ENCODE measurements at places on chromosomes 16 and 17. TPM values are rescaled to one million over a fixed set of nuclear protein-coding genes. Genes with fewer than 3 reads are reported as not detected.

The TBC1D3L gene
- 35.8 TPM for total RNA-seq

The PITPNC1 gene
- 68.4 TPM for total RNA-seq

The SECTM1 gene
- total RNA-seq = 5.3 TPM

The CNTNAP4 gene
- total RNA-seq = not detected

The CA7 gene
- total RNA-seq = not detected

The TMC7 gene
- total RNA-seq = not detected

The TNFRSF13B gene
- total RNA-seq = not detected

The NTN1 gene
- not detected for total RNA-seq

- H3K4me3 ChIP-seq = no peak overlapping the region
- H3K27me3 ChIP-seq = no peaks in the 10 kb centered on the region
- no peaks in the 10 kb centered on the region for H3K36me3 ChIP-seq
- no peak for DNase-seq
- no peaks in the 10 kb centered on the region for H3K4me1 ChIP-seq
Observed at GRCh38 chr16:49049191-49049590, 232.4 kb downstream of the CBLN1 start.

DNA sequence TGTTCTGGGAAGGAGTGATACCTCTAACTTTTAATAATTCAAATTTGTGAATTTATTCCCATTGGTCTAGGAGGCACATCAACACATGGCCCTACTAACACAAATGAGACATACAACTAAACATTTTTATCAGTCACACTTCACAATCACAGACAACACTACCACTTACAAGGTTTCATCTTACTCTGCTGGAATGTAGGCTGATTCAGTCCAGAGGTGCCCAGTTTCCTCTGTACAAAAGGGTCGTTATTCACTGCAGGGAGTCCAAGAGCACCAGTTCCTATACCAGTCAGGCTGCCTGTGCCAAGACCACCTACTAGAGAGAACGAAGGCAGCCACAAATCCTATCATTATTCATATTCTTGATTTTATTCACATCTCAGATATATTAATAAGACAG, 41.4 kb downstream of the SETD6 start:
- H3K27me3 ChIP-seq = no peaks in the 10 kb centered on the region
- no peak overlapping the region for H3K27ac ChIP-seq
- peaks cover 66% of the 10 kb centered on the region for H3K36me3 ChIP-seq
- no peaks in the 10 kb centered on the region for H3K4me1 ChIP-seq
- no peak overlapping the region for H3K4me3 ChIP-seq
- DNase-seq = no peak

- H3K4me1 ChIP-seq = no peaks in the 10 kb centered on the region
- no peak overlapping the region for H3K4me3 ChIP-seq
- no peaks in the 10 kb centered on the region for H3K36me3 ChIP-seq
- H3K27ac ChIP-seq = no peak overlapping the region
- no peaks in the 10 kb centered on the region for H3K27me3 ChIP-seq
Observed at GRCh38 chr17:356671-357434, 4.2 kb upstream of the RPH3AL start.

GRCh38 chr17:70173681-70174080, 4.3 kb downstream of the KCNJ2 start:
- no peak for DNase-seq
- no peak overlapping the region for H3K4me3 ChIP-seq
- no peaks in the 10 kb centered on the region for H3K36me3 ChIP-seq
- H3K27ac ChIP-seq = no peak overlapping the region
- no peaks in the 10 kb centered on the region for H3K27me3 ChIP-seq

DNA sequence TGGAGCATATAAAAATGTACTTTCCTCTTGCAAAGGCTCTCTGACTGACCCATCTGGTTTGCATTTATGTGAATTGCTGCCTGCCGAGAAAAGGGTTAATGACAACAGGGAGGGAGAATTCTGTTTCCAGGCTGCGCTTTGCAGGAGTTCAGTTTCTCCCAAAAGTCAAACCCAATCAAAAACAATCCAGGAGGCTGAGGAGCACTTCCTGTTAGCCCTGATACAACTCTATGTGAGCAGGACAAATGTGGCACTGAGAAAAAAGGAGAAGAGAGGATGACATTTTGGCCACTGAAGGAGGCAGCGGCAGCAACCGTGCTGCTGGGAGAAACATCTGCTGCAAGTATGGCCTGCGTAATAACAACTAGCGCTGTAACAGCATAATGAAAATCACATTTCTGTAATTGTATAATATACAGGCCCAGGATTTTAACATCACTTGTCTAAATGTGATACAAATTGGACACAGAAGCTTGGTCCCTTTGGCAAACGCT, 26.8 kb upstream of the ELAC2 start:
- H3K27ac ChIP-seq = no peak overlapping the region
- no peaks in the 10 kb centered on the region for H3K4me1 ChIP-seq
- no peaks in the 10 kb centered on the region for H3K36me3 ChIP-seq
- H3K4me3 ChIP-seq = no peak overlapping the region

GRCh38 chr16:53904533-53904932, 200.6 kb downstream of the FTO start:
- H3K4me1 ChIP-seq = no peaks in the 10 kb centered on the region
- no peak for DNase-seq
- H3K27me3 ChIP-seq = no peaks in the 10 kb centered on the region

DNA sequence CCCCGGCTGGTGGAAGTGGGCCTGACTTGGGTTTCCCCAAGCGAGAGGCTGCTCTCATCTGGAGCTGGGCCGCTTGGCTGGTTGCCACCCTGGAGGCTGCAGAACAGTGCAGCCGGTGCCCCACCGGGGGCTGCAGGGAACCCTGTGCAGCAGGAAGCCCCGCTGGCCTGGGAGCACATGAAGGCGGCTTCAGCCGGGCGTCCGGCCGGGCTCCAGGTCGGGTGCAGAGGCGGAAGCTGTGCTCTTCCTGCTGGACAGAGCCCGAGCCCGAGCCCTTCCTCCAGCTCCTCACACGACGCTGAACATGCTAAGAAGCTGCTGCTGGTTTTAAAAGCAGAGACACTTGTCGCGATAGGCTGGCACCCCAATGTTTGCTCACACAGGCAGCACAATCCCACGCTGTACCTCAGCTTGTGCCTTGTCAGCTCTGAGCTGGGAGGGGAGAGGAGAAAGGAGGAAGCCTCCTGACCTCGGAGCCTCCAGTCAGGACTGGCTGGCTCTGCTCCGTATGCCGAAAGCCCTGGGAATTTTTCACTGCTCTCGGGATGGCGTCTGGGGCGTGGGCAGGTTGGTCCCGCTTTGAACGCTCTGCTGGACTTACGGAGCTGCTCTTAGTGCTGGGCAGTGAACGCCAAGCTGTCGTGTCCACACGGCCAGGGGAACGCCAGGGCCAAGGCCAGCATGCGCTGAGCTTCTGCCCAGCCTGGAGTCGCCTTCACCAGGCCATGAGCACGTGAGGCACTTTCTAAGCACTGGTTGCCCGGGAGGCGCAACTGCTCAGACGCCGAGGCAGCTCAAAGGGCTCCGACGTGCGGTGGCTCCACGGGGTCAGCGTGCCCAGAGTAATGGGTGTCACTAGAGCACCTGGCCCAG, 8.8 kb downstream of the CDK5R1 start:
- DNase-seq = peak; percentile 24
- peaks cover 49% of the 10 kb centered on the region for H3K4me1 ChIP-seq
- H3K27ac ChIP-seq = no peak overlapping the region

- peak overlapping the region; percentile 44 for H3K4me3 ChIP-seq
- no peaks in the 10 kb centered on the region for H3K27me3 ChIP-seq
- peak; percentile 39 for DNase-seq
- peaks cover 52% of the 10 kb centered on the region for H3K4me1 ChIP-seq
- no peaks in the 10 kb centered on the region for H3K36me3 ChIP-seq
- peak overlapping the region; percentile 82 for H3K27ac ChIP-seq
Observed at GRCh38 chr16:87392821-87393679, 914 bp downstream of the MAP1LC3B start.

DNA sequence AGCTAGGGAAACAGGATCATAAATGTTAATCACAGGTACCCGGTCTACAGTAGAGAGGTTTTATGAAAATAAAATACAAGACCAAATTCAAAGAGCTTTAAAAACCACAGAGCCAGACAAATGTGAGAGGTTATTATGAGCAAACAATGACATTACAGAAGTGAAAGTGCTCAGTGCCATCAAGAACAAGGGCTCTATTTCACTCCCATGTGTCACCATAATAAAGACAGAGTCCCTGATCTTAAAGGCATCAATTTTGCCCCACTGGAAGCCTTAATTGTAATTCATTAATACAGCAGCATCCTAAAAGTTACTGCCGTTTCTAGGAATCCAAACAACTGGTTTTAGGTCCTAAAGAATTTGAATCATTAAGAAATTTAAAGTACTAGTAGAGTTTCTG, 43.7 kb upstream of the CDRT4 start:
- peaks cover 4% of the 10 kb centered on the region for H3K36me3 ChIP-seq
- no peak overlapping the region for H3K27ac ChIP-seq
- no peaks in the 10 kb centered on the region for H3K27me3 ChIP-seq
- no peak overlapping the region for H3K4me3 ChIP-seq
- no peak for DNase-seq
- no peaks in the 10 kb centered on the region for H3K4me1 ChIP-seq

- no peak overlapping the region for H3K4me3 ChIP-seq
- peaks cover 3% of the 10 kb centered on the region for H3K36me3 ChIP-seq
- DNase-seq = no peak
- H3K4me1 ChIP-seq = peaks cover 27% of the 10 kb centered on the region
Observed at GRCh38 chr16:4349332-4349731, 1.8 kb downstream of the PAM16 start.

DNA sequence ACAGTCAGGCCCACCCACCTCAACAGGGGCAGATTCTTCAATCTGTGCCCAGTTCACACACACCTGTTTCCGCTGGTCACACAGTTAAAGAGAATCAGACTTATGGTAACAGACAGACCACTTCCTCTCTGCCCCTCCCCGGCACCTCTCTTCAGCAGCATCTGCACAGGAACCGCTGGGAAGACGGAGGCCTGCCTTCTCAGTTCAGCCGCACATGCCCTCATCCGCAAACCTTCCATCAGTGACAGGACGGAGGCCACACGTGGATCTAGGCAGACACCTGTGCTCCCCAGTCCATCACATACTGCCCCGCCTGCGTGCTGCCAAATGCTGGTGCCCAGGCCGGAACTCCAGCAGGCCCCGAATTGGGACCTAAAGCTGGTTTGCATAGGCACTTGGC, 10.3 kb downstream of the PHB1 start:
- H3K4me3 ChIP-seq = no peak overlapping the region
- no peaks in the 10 kb centered on the region for H3K27me3 ChIP-seq
- H3K4me1 ChIP-seq = peaks cover 10% of the 10 kb centered on the region
- H3K27ac ChIP-seq = no peak overlapping the region
- DNase-seq = no peak

DNA sequence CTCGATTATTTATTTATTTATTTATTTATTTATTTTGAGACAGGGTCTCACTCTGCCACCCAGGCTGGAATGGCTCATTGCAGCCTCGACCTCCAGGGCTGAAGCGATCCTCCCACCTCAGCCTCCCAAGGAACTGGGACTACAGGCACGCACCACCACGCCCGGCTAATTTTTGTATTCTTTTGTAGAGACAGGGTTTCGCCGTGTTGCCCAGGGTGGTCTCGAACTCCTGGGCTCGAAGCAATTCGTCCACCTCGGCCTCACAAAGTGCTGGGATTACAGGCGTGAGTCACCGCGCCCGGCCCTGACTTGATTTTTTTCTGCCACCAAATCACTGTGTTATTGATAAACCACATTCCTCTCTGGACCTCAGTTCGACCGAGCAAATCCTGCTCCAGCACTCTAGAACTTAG, 758 bp upstream of the RPL23A start:
- peaks cover 11% of the 10 kb centered on the region for H3K27me3 ChIP-seq
- peak overlapping the region; percentile 95 for H3K4me3 ChIP-seq
- peak overlapping the region; percentile 86 for H3K27ac ChIP-seq
- peaks cover 45% of the 10 kb centered on the region for H3K4me1 ChIP-seq

DNA sequence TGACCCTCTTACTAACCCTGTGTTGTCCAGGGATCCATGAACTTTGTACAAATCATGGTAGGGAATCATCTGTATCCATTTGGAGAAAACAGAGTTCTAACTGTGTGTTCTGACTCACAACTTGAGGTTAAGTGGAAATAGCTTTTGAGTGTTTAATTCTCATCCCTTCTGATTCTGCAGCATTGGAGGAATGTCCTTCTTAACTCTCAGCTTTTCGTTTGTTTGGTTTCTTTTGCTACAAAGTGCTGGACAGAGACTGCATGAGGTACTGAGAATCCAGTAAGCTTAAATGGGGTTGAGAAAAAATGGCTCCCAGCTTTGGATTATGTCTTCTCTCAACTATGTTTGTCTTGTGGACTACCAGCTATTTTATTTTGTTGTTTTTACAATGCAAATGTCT, 352.1 kb upstream of the KIF2B start:
- no peaks in the 10 kb centered on the region for H3K4me1 ChIP-seq
- no peaks in the 10 kb centered on the region for H3K27me3 ChIP-seq
- no peak for DNase-seq
- H3K4me3 ChIP-seq = no peak overlapping the region
- no peaks in the 10 kb centered on the region for H3K36me3 ChIP-seq
- H3K27ac ChIP-seq = no peak overlapping the region

DNA sequence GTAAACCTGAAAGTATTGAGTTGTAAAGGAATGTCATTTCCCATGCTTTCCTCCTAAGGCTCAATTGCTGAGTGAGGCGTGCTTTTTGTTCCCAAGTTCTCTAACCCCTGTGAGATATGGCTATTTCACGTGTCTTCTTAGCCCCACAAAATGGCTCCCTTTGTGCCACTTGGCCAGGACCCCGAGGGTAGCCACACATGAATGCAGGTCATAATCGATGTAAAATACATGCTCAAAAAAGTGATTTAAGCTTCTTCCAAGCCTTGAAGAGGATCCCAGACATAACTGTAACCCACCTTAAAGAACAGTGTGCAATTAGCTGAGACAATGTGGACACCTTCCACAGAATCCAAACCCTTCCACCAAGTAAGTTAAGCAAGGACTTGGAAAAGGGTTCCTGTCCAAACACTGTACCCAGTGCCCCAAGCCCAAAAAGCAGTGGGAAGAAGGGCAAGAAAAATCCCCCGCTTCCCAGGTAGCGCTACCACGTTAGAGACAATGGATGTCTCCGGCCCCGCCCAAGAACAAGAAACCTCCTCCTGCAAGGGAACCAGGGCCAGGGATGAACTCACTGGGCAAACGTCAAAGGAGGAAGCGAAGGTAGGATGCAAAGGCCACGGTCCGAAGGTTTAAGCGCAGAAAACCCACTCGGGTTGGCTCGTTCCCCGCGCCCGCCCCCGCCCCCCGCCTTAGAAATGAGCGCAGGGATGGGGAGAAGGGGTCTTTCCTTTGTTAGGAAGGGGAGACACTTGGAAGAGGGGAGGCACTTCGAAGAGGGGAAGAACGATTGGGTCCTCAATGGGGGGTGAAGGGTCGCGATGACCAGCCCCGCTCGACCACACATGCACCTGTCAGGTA, 1.2 kb downstream of the JPT1 start:
- no peak for DNase-seq
- H3K27me3 ChIP-seq = no peaks in the 10 kb centered on the region
- no peaks in the 10 kb centered on the region for H3K36me3 ChIP-seq
- peak overlapping the region; percentile 63 for H3K27ac ChIP-seq
- peak overlapping the region; percentile 85 for H3K4me3 ChIP-seq

GRCh38 chr16:5042574-5043171, 8.9 kb upstream of the NAGPA start:
- no peaks in the 10 kb centered on the region for H3K27me3 ChIP-seq
- H3K4me1 ChIP-seq = no peaks in the 10 kb centered on the region
- no peak overlapping the region for H3K4me3 ChIP-seq
- H3K27ac ChIP-seq = no peak overlapping the region
- DNase-seq = no peak
